Germinal center (tissue), 1 donor: ENCODE measurements at places on chromosomes 16 and 17.
A peak's percentile ranks its signal among the peaks of the same experiment; 100 is the strongest.

- no peak for DNase-seq
Measured at GRCh38 chr17:53490447-53490968, 332.2 kb upstream of the KIF2B start.

- DNase-seq, result no peak
Measured at GRCh38 chr17:70677783-70678647, 508.7 kb downstream of the KCNJ2 start.

GRCh38 chr17:29911641-29912177 lies 18.3 kb downstream of the SSH2 start:
- no peak for DNase-seq

GRCh38 chr16:56769677-56770076 lies 39.7 kb downstream of the NUP93 start:
- no peak for DNase-seq

DNA sequence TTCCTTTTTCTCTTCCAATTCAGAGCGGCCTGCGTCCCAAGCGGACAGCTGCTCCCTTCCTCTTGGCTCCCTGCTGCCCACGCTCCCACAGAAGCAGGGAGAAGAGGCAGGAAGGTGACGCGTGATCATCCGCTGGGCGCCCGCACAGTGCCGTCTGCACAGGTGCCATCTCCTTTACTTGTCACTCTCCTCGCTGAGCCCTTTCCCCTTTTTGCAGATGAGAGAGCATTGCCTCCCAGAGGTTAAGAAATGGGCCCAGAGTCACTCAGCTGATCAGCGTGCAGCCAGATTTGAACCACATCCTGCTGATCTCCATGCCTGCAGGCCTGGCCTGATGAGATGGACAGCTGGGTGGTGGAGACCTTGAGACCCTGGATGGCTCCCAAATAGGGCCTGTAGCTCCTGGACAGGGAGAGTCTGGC lies 299.8 kb downstream of the SEC14L1 start:
- peak; percentile 69 for DNase-seq

DNA sequence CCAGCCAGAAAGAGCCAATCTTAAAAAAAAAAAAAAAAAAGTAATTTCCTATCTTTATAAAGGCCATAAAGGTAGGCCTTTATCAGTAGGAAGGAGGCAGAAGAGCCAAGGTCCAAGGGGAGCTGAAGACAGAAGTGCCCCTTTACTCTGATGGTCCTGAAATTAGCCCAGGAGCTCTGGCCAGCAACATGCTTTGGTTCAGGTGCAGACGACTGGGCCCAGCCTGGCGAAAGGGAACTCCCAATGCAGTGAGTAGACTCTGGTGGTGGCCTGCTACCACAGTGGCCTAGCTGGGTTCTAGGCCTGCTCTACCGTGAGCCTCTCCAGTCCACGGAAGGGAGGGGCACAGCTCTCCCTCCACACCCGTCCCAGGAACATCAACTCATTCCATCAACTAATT lies 23.1 kb upstream of the MEIOB start:
- no peak for DNase-seq

GRCh38 chr17:83117583-83117982 lies 38.2 kb downstream of the METRNL start:
- no peak for DNase-seq

DNA sequence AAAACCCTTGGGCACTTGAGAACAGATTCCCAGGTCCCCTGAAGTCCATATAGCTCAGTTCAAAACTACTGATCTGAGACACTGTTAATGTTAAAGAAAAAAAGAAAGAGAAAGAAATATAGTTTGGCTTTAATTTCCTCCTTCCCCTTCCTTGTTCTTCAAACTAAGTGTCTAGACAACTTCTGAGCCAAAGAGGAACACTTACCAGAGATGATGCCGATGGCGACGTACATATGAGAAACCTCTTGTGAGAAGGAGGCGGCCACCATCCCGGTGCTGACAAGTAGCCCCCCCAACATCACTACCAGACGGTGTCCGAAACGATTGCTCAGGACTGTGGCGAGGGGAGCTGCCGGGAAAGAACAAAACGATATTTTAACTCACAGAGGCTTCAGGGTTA lies 17.2 kb downstream of the SLC16A6 start:
- no peak for DNase-seq

- peak; percentile 63 for DNase-seq
Measured at GRCh38 chr17:17783825-17784656, 52.7 kb downstream of the SREBF1 start.

GRCh38 chr17:52147431-52147830 lies 11.1 kb downstream of the CA10 start:
- DNase-seq, result no peak

GRCh38 chr16:86479419-86479818 lies 30.9 kb upstream of the FOXF1 start:
- DNase-seq, result no peak

DNA sequence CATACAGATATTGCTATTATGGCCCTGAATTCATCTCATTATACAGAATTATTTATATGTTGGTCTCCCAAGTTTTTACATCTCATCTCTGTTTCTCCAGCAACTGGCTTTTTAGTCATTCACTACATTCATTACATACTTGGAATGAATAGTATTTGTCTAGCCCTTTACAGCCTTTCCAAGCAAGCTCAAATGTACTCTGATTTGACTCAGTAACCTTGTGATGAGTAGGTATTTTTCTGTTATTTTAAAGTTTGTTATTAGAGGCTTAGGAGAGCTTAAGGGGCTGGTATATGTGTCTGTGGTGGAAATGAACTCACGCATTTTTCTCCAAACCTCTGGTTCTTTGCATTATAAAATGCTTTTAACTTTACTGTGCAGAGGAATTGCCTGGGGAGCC lies 224.7 kb downstream of the SNX29 start:
- no peak for DNase-seq

DNA sequence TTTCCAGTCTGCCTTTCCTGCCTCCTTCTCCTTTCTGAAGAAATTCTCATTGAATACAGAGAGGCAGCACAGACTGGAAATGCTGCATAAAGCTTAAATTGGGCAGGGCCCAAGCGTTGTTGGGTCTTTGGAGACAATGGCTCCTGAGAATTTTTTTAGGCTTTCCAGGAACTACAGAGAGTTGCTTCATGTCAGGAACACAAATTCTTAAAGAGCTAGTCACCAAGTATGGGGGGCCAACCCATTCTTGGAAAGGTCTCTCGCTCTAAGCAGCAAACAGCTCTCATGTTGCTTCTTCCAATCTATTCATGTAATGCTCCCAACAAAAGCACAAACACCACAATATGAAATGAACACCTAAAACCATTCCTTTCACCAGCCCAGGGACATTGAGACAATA lies 6.9 kb downstream of the HNF1B start:
- no peak for DNase-seq

- no peak for DNase-seq
Measured at GRCh38 chr17:11318207-11318606, 77.2 kb downstream of the SHISA6 start.

- DNase-seq, result peak; percentile 65
Measured at GRCh38 chr16:88939972-88940861, 36.8 kb downstream of the CBFA2T3 start.

- DNase-seq, result peak; percentile 98
Measured at GRCh38 chr17:81394921-81395599, at the start of gene BAHCC1. Gene BAHCC1, plus strand, starts transcription at chr17:81395457. Its CDS starts 4,283 bp downstream, at chr17:81399740.

GRCh38 chr16:27639561-27640276 lies 89.8 kb downstream of the KATNIP start:
- peak; percentile 52 for DNase-seq

GRCh38 chr17:35560703-35561102 lies at the start of gene SLFN14:
Gene SLFN14, minus strand, starts transcription at chr17:35560819. Its CDS starts 2,757 bp downstream, at chr17:35558062.
- DNase-seq, result no peak

DNA sequence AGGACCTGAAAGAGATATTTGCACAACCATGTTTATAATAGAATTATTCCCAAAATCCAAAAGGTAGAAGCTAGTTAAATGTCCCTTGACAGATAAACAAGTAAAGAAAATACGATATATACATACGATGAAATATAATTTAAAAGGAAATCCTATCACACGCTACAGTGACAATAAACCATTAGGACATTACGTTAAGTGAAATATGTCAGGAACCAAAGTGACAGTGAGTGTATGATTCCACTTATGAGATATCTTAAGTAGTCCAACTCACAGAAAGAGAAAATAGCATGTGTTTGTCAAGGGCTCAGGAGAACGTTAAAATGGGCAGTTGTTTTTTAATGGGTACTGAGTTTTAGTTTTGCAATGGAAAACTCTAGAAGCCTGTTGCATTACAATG lies 212.7 kb upstream of the PMFBP1 start:
- DNase-seq, result no peak

- no peak for DNase-seq
Measured at GRCh38 chr16:47778106-47778801, 317.1 kb downstream of the PHKB start.

DNA sequence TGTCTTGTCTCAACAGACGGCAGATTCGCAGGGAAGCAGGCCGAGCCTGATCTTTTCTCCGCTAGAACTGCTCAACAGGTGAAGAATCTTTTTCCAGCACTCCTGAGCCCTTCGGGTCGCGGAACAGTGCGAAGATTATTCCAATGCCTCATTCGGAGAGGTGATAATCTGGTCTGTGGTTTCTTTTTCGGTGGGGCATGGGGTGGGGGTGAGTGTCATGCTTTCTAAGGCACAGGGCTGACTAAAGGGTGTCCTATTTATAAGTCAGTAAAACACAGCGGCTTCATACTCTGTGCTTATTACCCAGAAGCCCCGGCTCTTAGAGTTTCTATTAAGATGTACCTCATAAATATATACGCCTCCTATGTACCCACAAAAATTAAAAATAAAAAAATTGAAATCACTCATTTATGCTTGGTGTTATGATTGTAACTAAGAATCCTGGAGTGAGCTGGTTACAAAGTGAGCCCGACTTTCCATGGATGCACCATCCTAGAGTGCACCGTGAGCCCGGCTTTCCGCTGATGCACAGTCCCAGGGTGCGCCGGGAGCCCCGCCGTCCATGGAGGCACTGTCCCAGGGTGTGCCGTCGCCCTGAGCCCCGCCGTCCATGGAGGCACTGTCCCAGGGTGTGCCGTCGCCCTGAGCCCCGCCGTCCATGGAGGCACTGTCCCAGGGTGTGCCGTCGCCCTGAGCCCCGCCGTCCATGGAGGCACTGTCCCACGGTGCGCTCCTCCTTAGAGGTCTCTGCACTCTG lies 164.9 kb downstream of the IRX3 start:
- DNase-seq, result no peak

GRCh38 chr16:83936581-83937165 lies 16.4 kb upstream of the OSGIN1 start:
- no peak for DNase-seq

DNA sequence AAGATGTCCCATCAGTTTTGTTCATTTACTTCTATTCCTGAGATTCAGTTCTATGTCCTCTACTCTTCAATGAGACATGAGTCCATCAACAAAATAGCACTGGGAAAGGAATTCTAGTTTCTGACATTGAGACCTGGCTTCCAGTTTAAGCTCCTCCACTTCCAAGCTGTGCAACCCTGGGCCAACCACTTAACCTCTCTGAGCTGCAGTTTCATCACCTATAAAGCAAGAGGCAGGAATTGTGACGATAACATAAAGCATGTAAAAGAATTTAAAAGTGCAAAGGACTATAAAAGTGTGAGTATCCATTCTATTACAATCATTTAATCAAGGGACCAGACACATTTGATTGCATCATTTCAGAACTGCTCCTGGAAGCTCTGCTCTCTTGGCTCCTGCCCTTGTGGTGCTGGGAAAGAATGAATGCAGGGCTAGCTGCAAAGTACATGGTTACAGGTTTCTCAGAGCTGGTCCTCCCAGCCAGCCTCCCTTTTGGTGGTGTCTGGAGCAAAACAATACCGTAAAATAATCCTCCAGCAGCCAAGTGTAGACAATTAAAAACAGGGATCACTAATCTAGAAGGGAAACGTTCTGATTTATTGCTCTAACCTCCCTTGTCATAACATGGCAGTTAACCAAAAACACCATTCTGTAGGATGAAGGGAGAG lies 113.9 kb downstream of the VPS53 start:
- DNase-seq, result no peak
